ENCODE measurements at places on chromosomes 1 and 21.

DNA sequence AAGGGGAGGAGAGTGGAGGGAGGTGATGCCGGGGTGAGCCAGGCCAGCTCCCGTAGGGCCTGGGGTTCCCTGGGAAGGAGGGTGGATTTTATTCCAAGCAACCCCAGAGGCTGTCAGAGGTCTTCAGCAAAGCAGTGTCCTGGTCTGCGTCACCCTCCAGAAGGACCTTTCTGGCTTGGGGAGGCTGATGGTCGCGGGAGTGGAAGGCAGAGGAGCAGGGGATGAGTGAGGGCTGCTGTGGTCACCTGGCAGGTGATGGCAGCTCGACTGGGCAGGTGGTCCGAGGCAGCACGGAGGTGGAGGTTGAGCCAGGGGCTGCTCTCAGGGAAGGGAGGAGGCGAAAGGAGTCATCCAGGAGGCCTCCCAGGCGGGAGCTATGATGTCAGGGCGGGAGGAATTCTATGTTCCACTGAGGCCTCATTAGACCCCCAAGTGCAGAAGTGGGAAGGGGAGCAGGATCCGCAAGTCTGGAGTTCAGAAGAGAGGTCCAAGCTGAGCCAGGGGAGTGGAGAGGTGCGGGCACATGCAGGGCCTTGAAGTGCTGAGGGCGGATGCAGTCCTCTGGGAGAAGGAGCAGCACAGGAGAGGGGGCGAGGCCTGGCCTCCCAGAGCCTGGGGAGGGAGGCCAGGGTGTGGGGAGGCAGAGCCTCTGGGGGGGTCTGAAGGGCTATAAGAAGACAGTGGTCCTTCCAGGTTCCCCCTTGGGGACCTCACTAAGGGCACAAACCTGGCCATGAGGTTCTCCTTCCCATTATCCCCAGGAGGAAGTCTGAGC is 33.3 kb downstream of the BMP8A start:
- DNase-seq = no peak

GRCh38 chr1:151156515-151156819 is at the start of gene TNFAIP8L2:
TNFAIP8L2 (plus strand) TSS chr1:151156649; CDS start chr1:151158698, 2,049 bp downstream.
- DNase-seq = no peak

DNA sequence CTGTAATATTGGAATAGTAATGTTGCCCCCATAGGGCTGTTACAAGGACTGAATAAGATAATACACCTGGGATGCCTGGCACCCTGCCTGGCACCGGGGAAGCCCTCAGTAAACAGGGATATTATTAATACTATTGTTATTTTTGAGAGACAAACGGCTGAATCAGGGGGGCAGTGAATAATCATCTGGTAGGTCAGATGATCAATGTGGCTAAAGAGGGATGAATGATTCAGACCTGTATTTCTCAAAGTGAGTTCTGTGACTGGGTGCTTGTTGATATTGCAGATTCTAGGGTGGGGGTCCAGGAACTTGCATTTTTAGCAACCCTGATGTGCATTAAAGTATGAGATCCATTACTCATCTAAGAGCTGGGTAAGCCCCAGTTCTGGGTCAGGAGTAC is 46.2 kb upstream of the BCL10 start:
- DNase-seq = no peak

DNA sequence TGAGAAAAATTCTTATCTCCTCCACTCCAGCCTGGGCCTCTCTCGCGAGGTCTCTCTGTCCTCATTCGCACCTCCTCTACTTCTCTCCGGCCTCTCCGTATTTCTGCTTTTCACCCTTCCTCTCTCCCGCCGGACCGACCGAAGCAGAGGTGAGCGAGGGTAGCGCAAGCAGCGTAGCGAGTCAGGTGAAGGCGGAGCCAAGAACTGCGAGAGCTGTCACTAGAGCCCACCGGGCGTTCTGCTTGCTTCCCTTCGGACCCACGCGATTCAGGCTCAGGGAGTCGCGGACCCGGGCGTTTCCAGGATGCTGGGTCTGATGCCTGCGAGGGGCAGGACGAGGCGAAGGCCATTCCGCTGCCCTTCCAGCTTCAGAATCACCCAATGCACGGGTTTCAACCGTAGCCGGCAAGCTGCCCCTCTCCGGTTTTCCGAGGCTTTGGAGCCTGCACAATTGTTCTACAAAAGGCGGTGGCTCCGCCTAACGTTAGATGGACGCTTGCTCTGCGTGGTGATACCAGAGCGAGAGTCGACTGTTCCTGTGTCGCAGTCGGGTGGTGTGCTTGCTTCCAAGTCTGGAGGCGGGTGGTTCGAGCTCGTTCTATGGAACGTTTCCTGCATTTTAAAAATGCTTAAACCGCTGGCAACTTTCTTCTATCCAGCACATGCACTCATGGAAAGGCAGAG is 310.2 kb downstream of the FAM72C start:
- no peak for DNase-seq

DNA sequence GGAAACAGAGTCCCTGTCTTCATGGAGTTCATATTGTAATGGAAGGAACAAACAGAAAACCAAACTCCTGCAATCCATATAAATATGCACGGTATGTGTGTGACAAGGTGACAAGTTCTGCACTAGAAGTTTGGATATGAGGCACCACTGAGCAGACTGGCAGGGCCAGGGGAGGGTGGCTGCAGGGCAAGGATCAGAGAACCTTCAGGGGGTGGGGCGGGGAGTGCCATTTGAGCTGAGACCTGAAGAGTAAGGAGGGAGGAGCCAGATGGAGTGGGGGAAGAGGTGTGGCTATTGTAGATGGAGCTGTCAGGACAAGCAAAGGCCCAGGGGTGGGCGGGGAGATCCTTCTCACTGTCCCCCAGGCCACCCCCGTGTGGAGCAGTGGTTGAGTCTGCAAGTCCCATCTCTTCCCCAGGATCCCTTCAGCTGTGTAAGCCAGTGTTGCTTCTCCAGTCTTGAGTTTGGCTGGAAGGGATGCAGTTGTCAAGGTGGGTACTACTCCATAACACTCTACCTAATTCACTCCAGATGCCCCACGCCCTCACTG is 76.4 kb downstream of the ATP5PO start:
- DNase-seq = no peak

- DNase-seq = no peak
Observed at GRCh38 chr1:236172041-236172579, 29.8 kb downstream of the GPR137B start.

- no peak for DNase-seq
Observed at GRCh38 chr21:22192766-22193165, 1194.6 kb downstream of the NCAM2 start.

- no peak for DNase-seq
Observed at GRCh38 chr1:224543453-224543852, 72.7 kb upstream of the CNIH3 start.

- DNase-seq = no peak
Observed at GRCh38 chr1:65844296-65844695, 51.6 kb downstream of the PDE4B start.

GRCh38 chr1:18999359-18999758 is 42.9 kb upstream of the IFFO2 start:
- no peak for DNase-seq

GRCh38 chr1:205493241-205494085 is 11.0 kb upstream of the CDK18 start:
- no peak for DNase-seq

DNA sequence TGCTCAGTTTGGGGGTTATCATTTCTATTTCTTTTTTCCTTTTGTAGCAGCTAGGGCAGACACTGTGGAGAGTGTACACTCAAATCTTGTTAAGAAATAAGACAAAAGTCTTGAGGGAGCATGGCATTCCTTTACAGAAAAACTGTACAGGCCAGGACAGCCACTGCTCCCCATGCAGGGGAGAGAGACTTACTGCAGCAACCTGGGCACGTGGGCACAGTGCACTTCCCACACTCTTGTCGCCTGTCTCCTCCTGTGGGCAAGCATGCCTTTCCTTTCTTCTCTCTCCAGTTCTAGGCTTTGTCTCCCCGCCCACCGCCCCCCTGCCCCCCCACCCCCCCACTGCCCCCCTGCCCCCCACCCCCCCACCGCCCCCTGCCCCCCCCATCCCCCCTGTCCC is 51.9 kb downstream of the PHC2 start:
- no peak for DNase-seq

DNA sequence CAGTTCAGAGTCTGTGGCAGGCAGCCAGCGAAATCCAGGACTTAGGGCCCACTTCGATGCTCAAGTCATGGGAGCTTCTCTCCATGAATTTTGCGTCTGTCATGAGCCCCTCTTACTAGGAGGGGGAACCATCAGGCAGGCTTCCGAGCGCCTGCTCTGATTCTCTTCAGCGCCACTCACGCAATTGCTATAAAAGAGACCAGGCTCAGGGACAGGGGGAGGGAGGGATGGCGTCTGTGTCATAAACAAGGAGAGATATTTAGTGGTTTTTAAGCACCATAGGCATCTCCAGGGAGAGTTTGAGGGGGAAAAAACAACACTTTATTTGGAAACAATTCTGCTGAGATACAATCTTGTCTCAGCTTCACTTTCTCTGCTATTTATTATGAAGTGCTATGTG is 60.6 kb downstream of the NAV1 start:
- DNase-seq = no peak

DNA sequence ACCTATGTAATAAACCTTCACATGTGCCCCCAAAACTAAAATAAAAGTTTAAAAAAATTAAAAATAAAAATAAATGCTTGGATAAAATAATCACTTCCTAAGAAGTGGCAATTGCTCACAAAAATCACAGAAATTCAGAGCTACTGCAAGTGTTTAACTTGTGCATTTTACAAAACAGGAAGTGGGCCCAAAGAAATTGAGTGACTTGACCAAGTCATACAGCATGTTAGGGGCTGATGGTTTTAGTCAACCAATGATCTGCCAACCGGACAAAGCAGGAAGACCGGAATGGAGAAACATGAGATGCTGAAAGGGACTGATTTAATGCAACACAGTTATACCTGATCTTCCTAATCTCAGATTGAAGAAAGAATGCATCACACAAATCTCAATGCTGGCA is 96.5 kb downstream of the SMYD2 start:
- DNase-seq = no peak

DNA sequence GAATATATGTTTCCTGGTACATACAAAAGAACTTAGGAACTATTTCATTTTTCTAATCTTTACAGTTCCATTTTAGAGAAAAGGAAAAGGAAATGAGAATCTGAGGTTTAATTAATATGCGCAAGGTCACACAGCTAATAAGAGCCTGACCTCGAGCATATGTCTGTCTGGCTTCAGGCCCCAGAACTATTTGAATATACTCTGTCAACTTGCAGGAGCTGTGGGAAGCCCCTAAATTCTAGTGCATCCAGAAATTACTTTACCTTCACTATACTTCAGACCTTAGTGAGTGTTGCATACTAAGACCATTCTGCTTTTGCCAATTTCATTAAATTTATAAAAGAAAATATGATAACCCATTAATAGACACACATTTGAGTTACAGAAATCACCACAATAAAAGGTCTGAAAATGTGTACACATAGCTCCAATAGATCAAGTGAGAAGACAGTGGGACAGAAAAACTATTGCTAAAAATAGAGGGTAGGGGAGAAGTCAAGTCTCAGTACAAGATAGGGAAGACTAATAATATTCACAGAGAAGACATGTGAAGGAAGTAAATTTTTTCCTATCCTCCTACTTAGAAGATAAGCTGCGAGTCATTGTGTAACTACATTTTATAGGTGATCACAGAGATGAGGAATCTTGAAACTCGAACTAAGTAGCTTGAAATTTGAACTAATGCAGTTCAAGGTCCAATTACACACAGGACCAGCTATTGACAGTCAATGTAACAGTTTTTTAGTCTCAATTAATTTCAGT is 3.8 kb downstream of the RGS13 start:
- DNase-seq = no peak

- no peak for DNase-seq
Observed at GRCh38 chr1:238115852-238116251, 225.1 kb upstream of the ZP4 start.

DNA sequence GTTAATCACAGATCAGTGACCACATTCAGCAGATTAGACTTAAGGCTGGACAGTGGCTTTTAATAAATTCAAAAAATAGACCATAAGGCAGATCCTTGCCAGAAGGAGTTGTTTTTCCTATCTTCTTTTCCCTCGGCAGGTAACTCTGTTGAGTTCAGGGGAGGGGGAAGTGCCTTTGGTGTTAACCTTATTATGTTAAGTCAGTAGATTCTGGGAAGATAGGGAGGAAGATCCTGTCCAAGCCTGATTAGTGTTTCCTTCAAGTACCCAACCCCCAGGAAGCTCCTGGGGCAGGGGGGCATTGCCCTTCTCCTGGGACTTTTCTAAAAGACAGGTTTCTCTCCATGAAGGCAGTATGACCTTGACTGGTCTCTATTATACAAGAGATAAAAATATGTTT is 87.4 kb downstream of the ELAVL4 start:
- no peak for DNase-seq

DNA sequence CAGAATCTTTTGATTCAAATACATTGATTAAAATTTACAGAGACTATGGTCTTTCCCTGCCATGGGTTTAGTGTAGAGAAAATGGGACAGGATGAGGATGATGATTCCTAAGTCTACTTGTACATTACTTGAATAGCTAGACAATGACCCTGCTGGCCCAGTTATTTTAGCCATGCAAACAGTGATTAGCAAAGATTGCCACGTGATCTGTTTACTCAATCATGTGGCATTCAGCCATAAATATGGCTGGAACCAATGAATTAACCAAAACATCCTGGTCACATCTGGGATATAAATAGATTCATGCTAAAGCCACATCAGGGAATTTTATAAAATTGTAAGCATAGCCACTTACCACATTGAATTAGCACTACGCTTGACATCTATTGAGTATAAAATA is 167.3 kb downstream of the PBX1 start:
- DNase-seq = no peak

DNA sequence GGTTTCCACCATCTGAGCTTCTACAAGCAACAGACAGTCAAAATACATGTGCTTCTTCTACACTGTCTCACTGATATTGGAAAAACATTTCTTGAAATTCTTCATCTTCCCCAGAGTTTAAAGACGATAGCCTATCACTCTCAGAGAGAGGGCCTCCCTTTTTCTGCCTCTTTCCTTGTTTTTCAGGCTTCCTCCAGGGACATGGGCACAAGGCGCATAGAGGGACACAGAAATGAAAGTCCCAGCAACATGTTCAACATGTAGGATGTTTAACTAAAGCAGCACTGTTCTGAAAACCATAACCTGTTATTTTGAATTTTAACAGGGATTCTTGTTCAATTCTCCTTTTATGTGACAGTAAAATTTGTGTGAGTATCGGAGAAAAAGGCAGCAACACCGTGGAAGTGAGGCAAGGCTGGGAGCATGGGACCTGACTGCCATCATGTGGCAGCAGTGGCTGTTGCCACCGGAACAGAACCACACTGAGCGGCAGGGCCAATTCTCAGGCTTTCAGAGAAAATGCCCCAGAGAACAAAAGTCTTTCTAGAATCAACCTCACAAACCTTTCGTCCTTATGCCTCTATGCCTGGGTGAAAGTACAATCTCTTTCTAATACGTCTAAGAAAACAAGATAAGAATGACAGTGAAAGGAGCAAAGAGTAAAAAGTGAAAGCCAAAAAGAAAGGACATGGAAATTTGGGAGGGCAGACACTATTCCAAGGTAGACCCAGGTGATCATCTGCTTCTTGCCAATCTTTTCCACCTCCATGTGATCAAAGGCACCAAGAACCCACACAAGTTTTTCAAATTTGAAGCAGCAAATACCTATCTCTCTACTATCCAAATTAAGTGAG is 54.5 kb downstream of the PCNX2 start:
- no peak for DNase-seq
